ENCODE measurements at places on chromosomes 5 and 9.

DNA sequence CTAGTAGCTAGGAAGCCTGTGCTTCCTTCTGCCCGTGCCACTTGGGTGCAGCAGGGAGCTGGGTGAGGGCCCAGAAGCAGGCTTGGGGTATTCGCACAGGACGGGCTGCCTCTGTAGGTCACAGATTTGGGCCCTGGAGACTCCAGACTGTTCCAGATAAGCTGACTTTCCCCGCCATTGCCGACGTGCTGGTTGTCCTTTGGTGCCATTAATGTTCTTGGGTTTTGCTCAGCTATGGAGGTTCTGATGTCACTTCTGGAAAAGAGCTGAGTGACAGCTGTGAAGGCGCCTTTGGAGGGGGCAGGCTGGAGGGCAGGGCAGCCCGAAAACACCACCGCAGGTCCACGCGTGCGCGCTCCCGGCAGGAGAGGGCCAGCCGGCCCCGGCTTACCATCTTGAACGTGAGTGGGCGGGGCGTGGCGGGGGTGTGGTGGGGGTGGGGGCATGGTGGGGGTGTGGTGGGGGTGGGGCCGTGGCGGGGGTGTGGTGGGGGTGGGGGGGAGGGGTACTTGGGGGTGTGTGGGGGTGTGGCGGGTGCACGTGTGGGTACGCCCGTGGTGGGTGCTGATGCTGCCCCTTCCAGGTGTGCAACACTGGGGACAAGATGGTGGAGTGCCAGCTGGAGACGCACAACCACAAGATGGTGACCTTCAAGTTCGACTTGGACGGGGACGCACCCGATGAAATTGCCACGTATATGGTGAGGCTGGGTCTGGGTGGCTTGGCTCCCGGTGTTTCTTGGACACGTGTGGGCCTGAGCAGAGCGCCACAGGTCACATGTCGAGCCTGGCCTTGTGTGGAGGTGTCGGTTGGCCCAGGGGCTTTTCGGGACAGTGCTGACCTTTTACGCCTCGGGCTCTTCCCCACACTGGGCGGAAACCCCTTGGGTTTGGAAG, 79.6 kb downstream of the WNK2 start:
- DNase-seq = no peak

GRCh38 chr9:34205102-34205501, 26.3 kb downstream of the UBAP1 start:
- DNase-seq = no peak

- no peak for DNase-seq
Observed at GRCh38 chr9:101778332-101778731, 39.9 kb upstream of the GRIN3A start.

DNA sequence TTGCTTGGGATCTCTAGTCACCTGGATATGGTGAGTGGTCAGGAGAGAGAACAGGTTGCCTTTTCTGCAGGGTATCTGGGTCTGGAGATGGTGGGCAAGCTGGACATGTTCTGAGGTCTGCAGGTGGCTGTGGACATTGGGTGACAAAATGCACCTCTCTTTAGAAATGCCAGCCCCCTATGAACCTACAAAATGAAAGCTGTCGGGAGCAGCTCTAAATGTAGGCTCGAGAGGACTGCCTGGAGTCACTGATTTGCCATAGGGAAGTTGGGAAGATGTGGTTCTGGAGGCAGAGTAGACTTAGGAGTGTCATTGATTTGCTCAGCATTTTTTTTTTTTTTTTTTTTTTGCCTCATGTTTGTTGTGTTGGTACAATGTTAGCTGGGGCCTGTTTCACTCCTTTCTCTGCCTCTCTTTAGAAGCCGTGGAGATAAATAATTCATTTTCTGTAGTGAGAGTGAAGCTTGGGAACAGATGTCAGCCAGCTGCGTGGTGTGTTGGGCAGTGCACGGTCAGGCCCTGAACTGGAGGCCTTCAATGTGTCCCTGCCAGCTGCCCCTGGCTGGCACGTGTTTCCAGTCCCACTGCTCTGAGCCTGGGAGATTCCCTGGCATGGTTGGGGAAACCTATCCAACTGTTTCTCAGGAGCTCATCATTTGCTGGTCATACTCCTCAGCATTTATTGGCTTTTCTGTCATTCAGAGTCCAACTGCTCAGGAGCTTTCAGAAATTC, 5.4 kb downstream of the RGS3 start:
- DNase-seq = no peak

- DNase-seq = no peak
Observed at GRCh38 chr5:139137697-139138096, 60.5 kb downstream of the SIL1 start.

- no peak for DNase-seq
Observed at GRCh38 chr5:10862085-10862484, 101.1 kb upstream of the DAP start.

GRCh38 chr5:90473396-90474234, 956 bp downstream of the MBLAC2 start:
- DNase-seq = peak; percentile 17

- no peak for DNase-seq
Observed at GRCh38 chr5:147913786-147914185, 7.4 kb upstream of the C5orf46 start.

- DNase-seq = no peak
Observed at GRCh38 chr5:61460471-61460870, 128.4 kb downstream of the ZSWIM6 start.

GRCh38 chr5:149363936-149364335, 6.1 kb downstream of the PCYOX1L start:
- no peak for DNase-seq

DNA sequence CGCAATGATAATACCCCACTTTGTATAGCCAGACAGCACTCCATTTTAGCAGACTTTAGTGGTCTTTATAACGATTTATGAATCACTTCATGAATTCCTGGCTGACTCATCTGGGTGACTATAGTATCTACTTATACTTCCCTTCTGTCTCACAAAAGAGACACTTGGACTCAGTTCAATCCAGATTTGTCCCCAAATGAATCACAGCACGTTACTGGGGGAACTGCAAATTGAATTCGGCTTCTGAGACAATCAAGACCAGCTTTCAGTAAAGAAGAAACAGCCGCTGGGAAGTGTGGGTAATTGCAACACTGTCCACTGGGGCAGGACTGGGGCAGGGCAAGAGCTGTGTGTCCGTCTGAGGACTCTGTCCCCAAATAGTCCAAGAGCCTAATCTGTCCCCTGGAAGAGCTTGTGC, 337.3 kb upstream of the RFX3 start:
- no peak for DNase-seq

- no peak for DNase-seq
Observed at GRCh38 chr5:106595864-106596263, 1074.9 kb downstream of the EFNA5 start.

DNA sequence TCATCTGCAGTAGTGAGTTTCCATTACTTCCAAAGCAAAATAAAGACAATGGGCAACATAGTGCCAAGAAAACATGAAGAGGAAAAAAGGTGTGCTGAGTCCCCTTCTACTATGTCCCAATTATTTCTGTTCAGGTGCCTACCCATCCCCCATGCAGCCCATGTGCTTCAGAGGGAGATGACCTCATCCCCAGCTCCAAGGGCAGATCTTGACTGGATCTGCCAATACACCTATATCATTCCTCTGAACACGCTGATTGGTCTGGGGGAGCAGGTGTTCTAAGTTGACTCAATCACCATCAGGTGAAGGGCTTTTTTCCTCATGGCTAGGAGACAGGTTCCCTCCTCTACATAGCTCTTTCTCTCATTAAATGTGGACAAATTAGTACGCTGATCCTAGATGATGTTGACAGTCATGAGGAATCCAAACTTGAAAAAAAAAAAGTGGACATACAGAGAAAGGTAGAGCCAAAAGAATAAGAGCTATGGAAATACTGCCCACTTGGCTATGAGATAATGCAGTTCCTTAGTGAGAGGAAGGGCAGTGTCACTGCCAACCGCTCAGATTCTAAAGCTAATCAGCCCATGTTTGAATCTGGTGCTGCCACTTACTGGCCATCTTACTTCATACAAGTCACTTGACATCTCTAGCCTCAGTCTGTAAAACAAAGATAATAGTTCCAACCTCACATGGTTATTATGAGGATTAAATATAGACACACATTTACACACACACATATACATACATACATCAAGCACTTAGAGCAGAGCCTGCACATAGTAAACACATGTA, 23.1 kb downstream of the PRELID2 start:
- DNase-seq = no peak

- DNase-seq = no peak
Observed at GRCh38 chr5:55191165-55191564, 18.2 kb upstream of the CDC20B start.

DNA sequence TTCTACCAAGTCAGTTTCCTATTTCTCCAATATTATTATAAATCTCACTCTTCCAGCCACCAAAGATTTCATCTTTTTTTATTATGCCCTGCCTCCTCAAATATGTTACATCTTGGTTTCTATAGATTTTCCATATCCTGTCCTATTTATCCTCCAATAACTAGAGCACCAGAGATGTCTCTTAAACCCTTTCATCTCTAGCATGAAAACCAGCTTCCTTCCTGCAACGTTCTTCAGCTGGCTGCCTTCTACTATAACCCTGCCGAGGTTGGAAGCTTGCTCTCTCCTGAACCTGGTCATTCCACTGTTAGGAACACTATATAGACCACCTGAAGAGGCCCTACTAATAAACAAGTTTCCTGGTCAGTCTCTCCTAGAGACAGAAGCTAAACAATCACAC, 27.9 kb downstream of the FAM169A start:
- DNase-seq = no peak

DNA sequence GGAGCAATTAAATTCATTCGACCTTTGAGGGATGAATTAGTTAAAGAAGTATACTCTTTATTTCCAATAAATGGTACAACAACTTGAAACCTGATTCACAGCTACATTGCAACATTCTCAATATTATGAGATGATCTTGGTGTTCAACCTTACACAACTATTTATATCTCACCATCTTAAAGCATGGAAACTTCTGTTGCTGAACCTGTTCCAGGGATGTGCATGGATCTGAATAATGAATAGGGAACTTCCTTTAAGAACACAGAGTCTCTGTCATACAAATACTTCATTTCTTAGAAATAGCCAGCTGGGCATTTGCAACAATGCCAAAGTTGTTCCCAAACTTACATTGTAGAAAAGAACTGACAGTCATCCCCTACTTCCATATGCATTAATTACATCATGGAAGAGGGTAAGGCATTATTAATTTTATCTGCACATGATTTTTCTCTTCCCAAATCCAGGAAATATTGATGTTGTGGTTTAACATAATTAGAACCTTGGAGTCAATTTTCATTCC, 39.8 kb upstream of the CCDC112 start:
- DNase-seq = no peak

DNA sequence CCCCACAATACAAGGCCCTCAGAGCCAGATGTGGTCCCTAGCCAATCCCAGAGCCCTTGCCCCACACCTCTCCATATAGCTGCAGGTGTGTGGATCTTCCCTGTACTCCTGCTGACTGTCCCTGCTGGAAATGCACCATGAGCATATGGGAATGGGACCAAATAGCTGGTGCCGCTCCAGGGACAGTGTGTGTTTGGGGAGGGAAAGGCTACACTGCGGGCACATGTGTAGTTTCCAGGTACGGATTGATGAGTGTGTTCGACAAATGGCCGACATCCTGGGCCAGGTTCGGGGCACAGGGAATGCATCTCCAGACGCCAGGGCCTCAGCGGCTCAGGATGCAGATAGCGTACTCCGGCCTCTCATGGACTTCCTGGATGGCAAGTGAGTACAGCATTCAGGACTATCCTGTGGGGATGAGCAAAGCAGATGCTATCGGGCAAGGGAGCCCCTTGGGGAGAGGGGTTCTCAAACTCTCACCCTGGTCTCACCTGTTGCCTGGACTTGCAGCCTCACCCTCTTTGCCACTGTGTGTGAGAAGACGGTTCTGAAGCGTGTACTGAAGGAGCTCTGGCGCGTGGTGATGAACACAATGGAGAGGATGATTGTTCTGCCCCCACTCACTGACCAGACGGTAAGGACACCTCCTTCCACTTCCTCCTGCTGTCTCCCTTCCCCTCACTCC, 91.1 kb upstream of the RUSC2 start:
- no peak for DNase-seq

GRCh38 chr9:86351880-86352279, 2.3 kb downstream of the TUT7 start:
- DNase-seq = no peak

DNA sequence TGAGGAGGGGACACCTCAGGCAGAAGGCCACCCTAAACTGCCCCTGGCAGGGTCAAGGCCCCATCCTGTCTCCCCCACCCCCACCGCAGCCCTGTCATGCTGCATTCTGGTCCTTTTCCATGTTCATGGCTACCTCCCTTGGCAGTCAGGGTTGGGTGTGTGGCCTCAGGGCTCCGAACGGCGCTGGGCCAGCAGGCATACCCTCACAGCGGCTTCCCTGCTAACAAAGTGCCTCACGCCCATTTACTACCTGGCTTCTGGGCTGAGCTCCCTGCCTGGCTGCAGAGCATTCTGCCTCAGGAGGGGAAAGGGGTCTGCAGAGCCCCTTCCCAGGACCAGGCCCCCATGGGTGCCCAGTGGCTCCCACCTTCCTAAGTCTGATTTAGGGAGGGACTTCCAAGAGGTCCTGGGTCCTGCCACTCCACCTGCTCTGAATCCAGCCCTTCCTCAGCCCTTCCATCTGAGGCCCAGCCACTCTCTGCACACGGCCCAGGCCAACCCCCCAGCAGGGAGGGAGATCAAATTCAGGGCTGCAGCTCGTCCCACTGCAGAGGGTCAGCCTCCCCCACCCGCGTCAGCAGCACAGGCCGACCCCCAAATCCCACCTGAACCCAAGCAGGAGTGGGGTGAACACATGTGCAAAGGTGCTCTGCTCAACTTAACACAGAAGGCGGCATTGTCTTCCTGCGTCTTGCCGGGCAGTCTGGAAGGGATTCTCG, 115.9 kb upstream of the PHYKPL start:
- DNase-seq = no peak

DNA sequence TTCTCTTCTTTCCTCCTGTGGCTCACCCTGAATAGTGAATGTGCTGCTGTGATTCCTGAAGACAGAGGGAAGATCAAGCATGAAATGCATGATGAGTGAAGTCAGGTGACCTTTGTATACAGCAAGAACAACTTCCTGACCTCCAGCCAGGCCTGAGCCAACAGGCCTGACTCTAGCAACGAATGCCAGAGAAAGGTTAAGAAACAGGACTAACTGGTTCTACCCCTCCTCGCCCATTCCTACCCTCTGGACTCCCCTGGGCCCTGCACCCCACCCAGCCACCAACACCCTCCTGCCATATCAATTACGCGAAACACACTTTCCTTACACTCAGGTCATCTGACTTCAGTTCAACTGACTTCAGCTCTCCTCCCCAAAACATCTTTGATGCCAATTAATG, 4.9 kb downstream of the SUSD1 start:
- DNase-seq = no peak

- no peak for DNase-seq
Observed at GRCh38 chr9:13295556-13295955, 16.1 kb upstream of the MPDZ start.

GRCh38 chr9:130639124-130639765, 25.1 kb upstream of the PRDM12 start:
- no peak for DNase-seq

- no peak for DNase-seq
Observed at GRCh38 chr5:85077581-85077980, 692.9 kb upstream of the EDIL3 start.

GRCh38 chr9:15243081-15243480, 63.9 kb downstream of the TTC39B start:
- DNase-seq = no peak

GRCh38 chr5:109387408-109387974, 22.3 kb downstream of the PJA2 start:
- no peak for DNase-seq

GRCh38 chr5:95022967-95023695, 261.8 kb downstream of the MCTP1 start:
- no peak for DNase-seq

GRCh38 chr5:132884548-132884947, 11.1 kb downstream of the LEAP2 start:
- no peak for DNase-seq

GRCh38 chr5:157033071-157033583, 25.8 kb downstream of the HAVCR1 start:
- DNase-seq = no peak
